ENCODE measurements at places on chromosomes 11 and 22.

DNA sequence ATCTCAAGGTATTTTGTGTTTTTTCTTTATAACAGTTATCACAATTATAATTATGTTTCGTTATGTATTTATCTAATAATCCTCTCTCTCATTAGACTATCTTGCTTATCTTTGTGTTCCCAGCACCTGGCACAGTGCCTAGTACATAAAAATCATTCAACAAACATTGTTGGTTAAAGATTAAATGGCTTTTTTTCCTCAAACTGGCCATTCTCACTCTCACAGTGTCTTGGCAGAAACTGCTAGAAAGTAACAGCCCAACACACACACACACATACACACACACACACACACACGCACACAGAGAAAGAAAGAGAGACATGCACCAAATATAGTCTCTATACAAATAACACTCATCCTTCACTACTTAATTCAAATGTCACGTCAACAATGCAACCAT, 36.8 kb downstream of the OR10A6 start:
- DNase-seq, result no peak

DNA sequence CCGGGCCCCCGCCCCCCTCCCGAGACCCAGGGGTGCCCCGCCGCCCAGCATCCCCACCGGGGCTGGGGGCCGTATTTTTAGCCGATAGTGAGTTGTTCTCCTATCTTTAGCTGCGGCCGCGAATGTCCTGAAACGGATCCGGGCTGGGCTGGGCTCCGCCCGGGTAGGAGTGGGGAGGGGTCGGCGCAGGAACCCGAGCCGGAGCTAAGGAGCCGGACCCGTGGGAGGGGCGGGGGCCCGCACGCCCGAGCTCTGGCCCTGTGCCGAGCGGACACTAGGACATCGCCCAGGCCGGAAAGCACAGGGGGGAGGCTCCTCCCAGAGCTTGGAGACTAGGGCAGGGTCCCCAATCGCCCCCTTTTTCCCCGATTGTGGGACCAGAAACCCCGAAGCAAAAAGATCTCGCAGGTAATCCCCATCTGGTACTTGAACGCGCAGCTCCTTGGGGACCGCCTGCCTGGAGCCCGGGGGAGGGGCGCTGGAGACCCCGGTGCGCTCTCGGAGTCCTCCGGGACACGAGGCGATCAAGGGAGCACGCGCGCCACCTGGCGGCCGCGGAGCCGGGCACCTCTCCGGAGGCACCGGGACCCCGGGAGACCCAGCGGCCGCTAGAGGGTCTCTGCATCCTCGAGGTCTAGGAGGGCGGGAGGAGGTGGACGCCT, 669 bp downstream of the CDC42EP2 start:
- peak; percentile 95 for DNase-seq

GRCh38 chr22:30559889-30560288, 13.3 kb upstream of the SEC14L6 start:
- no peak for DNase-seq

DNA sequence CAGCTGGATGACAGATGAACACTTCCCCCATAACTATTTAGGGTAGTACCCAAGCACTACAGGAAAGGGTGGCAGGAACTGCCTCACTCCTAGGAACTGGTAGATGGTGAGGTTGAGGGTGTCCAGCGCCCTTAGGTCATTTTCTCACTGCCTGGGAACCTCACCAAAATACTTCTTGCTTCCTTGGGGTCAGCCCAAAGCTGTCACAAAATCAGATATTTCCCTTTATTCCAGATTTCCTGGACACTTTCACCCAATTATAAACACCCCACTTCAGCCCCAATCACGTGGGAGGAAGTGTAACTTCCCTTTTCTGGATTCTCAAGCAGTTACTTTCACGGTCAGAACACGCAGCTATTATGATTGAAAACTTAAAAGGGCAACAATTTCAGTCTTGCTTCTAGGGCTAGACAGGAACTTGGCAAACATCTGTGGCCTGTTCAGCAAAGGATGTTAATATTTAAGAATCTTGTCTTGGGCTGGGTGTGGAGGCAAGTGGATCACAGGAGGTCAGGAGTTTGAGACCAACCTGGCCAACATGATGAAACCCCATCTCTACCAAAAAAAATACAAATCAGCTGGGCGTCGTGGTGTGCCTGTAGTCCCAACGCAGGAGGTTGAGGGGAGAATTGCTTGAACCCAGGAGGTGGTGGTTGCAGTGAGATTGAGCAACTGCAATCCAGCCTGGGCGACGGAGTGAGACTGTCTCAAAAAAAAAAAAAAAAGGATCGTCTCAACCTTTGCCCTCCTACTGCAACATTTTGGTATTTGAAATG, 4.0 kb downstream of the FTH1 start:
- DNase-seq, result no peak

GRCh38 chr11:2934021-2934550, 4.9 kb upstream of the PHLDA2 start:
- no peak for DNase-seq
